ENCODE measurements at places on chromosomes 7 and 10.

GRCh38 chr7:33770576-33770975, 134.8 kb upstream of the BMPER start:
- no peak for DNase-seq

- no peak for DNase-seq
Measured at GRCh38 chr7:25303281-25304181, 75.2 kb upstream of the NPVF start.

DNA sequence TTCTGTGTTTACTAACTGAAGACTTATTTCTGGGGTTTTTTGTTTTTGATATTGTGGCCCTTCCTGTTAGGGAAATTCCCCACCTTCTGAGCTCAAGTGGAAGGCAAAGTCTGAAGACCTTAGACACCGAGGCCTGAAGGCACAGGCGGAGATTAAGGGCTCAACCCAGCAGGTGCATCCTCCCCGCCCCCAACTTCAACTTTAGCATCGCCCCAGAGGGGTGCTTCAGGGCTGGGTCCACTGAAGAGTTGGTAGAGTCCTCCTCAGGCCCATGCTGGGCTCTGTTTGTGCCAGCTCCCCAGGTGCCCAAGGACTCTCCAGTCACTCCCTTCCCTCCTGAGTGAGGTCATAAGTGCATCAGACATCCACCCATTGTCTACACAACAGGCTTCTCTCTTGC, 9.4 kb upstream of the PPIA start:
- DNase-seq: no peak

- DNase-seq: peak; percentile 88
Measured at GRCh38 chr7:100119072-100119969, at the start of the genes CNPY4 and TAF6. Gene CNPY4 (plus strand): TSS chr7:100119634. CDS start chr7:100119745, 111 bp downstream. Gene TAF6 (minus strand): TSS chr7:100119358. CDS start chr7:100114209, 5,149 bp downstream.

- no peak for DNase-seq
Measured at GRCh38 chr7:107911981-107912380, 21.0 kb downstream of the DLD start.

DNA sequence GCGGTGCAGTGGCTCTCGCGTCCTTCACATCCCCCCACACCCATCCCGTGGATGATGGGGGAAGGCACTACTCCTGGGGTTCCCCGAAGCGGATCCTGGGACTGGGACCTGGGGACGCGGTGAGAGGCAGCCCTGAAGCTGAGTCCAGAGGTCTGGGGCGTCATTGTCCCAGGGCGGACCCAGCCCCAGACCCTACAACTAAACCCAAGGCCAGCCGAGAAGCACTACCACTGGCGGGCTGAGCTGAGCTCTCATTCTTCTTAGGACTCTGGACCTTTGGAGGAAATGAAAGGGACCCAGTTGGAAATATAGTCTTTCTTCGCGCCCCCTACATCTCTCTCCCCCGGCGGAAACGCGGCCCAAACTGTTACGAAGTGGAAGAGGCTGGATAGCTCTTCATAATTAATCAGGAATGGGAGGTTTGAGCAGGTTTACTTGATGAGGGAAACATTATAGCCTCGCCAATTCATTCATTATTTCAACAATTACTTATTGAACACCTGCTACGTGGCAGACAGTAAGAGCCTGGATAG, 389 bp upstream of the FBXL15 start:
- no peak for DNase-seq

GRCh38 chr10:131746785-131747184, 154.0 kb upstream of the PPP2R2D start:
- no peak for DNase-seq

DNA sequence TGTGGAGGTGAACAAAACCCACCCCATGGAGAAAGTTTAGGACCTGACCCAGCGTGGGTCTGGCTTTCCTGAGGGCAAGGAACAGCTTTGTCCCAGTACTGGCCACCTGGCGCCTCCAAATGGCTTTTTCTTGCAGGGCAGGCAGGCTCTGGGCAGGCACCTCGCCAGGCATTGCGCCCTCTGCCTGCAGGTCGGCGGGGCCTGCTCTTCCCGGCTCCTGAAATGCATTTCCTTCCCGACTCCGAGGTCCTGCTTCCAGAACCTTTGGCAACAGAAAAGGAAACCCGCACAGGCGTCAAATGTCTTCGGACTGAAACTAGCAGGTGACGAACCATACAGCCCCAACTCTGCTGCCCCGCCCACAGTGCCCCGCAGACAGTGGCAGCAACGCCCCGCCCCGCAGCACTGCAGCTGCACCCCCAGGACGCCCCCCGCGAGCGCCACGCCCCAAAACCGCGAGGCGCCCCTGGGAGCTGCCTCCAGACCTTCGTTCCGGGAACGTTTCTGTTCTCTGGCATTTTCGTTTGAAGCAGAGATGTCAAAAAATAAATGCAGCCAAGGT, 65.5 kb downstream of the C10orf143 start:
- DNase-seq: no peak

DNA sequence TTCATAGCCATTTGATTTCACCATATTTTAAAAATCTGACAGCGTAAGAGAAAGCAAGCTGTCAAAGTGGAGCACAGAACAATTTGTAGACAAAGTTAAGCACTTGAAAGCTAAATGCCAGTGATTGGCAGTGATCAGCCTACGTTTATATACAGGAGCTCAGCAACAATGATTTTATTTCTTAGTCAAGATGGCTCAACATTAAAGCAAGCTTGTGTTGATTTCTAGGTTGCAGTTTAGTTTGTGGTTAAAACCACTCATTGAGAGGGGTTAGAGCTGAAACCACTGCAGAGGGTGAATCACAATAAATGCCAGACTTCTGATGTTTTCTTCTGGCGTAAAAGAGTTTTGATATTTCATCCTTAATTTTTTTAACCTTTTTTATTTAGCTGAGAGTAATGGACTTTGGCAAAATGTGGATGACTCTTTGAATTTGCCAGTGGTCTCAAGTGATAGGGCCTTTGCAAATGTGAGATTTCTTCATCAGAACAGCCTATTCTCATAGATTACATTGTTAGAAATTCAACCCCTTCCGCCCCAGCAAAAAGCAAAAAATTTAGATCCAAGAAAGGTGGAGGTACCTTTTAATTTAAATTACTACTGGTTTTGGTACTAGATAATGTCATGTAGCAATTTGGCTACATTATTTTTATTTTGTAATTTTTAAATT, 73.8 kb downstream of the SHOC2 start:
- DNase-seq: no peak

DNA sequence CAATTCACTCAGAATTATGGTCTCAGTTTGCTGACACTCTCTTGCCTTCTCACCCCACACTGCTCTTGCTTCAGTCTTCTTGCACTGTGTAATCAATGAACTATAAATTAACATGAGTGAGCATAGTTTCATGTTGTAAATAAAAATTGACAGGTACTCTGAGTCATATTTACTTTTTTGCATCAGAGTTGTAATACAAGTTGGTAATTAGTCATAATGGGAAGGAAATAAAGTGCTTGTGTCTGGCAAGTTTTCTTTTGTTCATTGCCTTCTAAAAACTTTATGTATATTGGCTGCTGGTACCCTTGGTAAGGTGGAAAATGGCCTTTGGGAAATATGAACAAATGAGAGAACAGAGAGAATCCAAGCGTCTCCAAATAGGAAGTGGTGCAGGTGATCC, 169.3 kb upstream of the MAGI2 start:
- no peak for DNase-seq

DNA sequence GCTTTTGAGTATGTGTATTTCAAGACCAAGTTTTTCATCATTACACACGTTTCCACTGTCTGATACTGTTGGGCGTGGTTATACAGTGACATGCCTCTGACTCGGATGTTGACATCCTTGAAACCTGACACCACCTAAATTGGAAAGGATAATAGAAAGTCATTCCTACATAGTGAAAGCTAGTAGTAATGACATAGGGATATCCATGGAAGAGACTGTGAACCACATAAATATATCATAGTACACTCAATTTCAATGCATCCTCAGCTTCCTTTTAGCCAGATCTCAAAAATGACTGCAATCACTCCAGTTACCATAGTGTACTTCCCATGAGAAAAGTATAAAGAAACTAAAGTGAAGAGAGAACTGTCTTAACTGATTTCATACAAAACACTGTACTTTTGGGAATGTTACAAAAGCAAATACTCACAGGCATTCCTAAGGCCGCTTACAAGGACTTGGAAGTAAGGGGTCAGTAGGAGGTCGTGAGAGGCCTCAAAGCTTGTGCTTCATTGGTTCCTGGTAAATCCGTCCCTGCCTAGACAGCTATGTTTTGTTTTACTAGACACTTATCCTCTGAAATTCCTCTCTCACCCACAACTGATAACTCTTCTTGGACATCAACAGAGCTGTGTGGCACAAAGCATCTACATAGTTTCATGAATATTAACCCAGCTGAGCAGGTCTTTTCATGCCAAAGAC, 71.8 kb upstream of the VWDE start:
- DNase-seq: no peak

- no peak for DNase-seq
Measured at GRCh38 chr7:100951172-100951571, 1.8 kb downstream of the MUC3A start.

- DNase-seq: no peak
Measured at GRCh38 chr7:143882020-143882603, 19.9 kb downstream of the TCAF1 start.

GRCh38 chr7:71615017-71615416, 483.1 kb downstream of the GALNT17 start:
- DNase-seq: no peak

DNA sequence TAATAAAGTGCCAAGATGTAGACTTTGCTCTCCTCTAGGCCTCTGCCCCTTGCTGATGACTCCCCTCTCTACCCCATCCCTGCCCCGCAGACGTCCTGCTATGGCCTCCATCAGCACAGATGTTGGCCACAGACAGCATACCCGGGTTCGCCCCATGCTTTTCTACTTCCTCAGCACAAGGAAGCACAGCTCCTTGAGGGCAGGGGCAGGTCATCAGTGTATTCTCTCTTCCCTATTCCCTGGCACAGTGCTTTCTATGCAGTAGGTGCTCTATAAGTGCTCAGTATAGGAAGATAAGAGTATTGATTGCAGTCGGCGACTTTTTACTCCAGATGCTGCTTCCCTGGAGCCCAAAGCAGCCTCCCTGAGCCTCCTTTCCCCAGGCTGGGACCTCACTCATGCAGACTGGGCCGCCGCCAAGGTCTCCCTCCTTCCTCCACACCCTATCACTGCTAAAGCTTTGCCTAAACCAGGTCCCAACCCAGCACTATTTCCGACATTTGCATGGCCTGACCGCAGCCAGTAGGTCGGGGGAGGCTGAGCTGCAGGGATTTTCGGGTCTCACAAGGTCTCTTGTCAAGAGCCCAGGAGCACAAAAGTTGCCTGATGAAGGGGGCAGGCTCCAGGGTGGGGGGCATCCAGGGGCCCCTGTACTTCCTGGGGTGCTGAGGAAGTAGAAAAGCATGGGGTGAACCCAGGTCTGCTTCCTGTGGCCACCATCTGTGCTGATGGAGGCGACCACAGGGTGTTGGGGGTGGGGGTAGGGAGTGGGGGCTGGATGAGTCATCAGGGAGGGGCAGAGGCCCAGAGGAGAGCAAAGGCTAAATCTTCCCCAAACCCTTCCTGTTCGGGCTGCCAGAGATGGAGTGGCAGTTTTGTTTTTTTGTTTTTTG, 8.0 kb downstream of the CALHM3 start:
- DNase-seq: no peak

DNA sequence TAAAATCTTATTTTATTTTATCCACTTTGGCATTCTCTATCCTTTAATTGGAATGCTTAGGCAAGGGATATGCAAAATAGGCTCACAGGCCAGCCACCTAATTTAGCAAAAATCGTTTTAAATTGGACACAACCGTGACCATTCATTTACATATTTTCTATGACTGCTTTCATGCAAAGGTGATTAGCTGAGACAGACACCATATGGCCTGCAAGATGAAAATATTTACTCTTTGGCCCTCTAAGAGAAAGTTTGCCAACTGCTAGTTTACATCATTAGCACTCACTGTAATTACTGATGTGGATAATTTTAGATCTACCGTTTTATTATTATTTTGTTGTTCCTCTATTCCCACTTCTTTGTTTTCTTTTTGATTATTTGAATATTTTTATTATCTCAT, 375.5 kb upstream of the LRRTM3 start:
- DNase-seq: no peak

DNA sequence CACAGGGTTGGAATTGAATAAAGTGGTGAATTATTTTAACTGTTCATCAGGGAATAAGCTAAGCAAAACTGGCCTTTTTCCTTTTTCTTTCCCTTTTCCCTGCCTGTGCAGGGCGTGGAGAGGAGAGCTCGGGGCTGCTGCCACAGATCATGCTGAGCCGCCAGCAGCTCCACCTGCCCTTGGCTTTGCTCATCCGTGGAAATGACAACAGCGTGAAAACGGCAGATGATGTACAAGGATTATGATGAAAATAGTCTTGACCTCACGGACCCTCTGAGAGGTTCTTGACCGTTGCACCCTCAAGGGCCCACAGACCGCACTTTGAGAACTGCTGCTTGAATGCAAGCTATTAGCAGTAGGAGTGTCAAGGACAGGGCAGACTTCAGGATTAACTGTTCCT, 10.6 kb downstream of the PPP2R2D start:
- no peak for DNase-seq

DNA sequence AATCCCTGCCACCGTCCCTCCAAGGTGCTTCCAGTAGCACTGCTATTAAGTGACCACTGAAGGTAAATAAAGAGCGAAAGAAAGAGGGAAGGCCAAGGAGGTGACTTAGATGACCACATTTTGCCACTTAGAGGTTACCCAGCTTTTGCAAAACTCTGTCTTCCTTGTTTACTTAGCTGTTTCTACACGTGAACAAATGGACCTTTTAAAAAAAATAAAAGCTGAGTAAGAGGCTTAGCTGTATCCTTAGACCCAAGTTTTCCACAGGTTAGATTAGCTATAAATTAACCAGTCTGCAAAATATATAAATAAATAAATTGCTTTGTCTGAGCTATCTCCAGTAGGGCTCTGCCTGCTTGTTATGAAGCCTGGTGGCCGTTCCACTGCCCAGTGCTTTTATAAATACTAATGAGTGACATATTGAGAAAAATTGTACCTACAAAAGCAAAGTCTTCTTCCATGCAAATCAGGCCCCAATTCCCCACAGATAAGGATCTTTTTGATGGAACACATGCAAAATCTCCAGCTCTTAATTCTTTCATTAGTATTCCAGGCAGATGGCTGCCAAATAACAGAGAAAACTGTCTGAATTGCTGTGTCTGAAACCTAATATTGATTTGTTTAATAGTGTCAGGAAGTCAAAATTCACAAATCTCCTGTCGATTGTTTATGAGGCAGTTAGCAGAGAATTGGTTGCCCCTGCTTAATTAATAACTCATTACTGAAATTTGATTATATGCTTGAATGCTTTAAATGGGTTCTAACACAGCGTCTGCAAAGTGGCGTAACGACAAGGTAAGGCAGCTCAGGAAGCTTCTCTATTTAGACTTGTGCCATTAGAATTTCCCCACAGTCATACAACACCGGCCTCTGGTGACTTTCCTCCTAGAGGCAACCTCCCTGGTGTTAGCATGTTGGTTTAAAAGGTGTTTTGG, 176.7 kb downstream of the EMX2 start:
- DNase-seq: no peak

DNA sequence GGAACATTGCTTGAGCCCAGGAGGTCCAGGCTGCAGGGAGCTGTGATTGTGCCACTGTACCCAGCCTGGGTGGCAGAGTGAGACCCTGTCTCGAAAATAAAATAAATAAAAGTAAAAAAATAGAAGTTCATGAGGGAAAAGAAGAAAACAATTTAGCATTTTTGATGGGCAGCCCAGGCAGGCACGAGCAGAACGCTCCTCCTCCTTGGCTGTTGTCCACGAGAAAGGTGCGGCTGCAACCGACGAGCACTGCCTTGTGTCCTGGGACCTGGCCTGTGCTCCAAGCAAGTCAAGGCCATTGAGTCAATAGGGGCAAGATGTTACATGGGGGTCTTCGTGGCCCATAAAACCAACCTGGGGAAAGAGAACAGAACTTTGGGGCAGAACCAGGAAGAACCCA, 25.6 kb downstream of the EBF3 start:
- DNase-seq: no peak

- DNase-seq: no peak
Measured at GRCh38 chr10:95834406-95834805, 73.4 kb upstream of the CC2D2B start.

All from stimulated activated CD4-positive, alpha-beta T cell treated with anti-CD3 and anti-CD28 coated beads, Interleukin-1b, Interleukin-23, amount 100 ng/mL, for 1 hour (primary cell).